ENCODE measurements at places on chromosomes 5 and 9.

- no peak for DNase-seq
Measured at GRCh38 chr5:104513121-104513602, 950.6 kb upstream of the NUDT12 start.

DNA sequence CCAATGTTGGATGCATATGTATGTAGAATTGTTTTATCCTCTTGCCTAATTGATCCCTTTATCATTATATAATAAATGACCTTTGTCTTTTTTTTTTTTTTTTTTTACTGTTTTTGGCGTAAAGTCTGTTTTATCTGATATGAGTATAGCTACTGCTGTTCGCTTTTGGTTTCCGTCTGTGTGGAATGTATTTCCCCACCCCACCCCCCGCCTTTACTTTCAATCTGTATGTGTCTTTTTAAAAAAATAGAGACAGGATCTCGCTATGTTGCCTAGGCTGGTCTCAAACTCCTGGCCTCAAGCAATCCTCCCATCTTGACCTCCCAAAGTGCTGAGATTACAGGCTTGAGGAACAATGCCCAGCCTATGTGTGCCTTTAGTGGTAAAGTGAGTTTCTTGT, 11.3 kb downstream of the AHRR start:
- no peak for DNase-seq

GRCh38 chr9:120158221-120158620, 421.7 kb downstream of the CDK5RAP2 start:
- no peak for DNase-seq

- no peak for DNase-seq
Measured at GRCh38 chr9:104868687-104869404, 59.1 kb downstream of the ABCA1 start.

DNA sequence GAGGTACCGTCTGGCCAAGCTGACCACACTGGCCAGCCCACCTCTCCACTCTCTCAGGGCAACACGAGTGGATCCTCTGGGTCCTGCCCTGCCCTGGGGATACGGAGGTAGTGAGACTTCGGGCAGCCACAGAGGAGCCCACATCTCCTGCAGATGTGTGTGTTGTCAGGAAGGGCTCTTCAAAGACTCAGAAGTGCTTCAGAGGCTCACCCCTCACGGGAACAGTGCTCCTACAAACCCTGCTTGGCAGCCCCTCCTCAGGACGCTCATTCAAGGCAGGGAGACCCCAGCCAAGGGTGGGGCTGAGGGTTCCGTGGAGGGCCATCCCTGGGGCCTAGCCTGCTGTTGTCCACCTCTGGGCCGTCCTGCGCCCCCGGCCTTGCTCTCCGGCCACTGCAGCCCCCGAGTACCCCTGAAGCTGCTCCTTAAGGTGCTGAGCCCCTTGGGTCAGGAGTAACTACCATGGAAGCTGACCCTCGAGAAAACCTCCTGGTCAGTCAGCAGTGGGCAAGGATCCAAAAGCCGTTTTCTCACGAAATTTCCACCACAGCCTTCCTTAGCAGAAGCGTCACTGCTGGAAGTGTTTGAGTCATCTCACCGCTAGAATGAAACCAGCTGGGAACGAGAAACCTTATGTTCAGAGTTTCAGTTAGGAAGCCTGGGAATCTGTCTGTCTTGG, 23.2 kb upstream of the LRRC14B start:
- DNase-seq: no peak

GRCh38 chr9:131854896-131855613, 115.2 kb upstream of the RAPGEF1 start:
- DNase-seq: no peak

- DNase-seq: no peak
Measured at GRCh38 chr9:110687497-110687896, 18.9 kb downstream of the MUSK start.

DNA sequence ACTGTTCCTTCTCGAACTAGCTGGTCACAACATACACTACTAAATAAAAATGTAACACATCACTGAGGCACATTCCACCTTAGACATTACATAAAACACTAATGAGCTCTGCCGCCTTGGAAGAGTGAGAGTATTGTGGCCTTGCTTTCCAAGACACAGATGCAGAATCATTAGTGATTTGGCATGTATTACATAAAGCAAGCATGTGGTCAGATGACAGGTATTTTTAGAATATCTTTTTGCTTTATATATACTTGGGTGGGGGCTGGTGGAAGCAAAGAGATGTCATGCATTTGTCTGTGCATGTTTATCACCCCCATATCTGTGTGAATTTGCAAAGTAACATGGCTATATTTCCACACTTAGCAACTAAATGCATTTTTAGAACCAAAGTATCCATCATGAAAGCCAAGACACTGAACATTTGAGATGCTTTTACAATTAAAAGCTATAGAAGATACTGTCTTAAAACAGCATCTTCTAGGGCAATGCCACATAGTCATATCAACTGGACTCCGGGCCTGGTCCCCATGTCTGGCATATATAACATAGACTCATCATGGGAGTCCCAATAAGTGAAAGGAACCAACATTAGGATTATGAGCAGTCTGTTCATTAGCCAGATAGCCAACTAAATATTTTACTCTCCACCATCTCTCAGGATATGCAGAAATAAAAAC, 213.5 kb downstream of the MEF2C start:
- no peak for DNase-seq

GRCh38 chr9:22041775-22042174, 32.7 kb upstream of the CDKN2B start:
- no peak for DNase-seq

DNA sequence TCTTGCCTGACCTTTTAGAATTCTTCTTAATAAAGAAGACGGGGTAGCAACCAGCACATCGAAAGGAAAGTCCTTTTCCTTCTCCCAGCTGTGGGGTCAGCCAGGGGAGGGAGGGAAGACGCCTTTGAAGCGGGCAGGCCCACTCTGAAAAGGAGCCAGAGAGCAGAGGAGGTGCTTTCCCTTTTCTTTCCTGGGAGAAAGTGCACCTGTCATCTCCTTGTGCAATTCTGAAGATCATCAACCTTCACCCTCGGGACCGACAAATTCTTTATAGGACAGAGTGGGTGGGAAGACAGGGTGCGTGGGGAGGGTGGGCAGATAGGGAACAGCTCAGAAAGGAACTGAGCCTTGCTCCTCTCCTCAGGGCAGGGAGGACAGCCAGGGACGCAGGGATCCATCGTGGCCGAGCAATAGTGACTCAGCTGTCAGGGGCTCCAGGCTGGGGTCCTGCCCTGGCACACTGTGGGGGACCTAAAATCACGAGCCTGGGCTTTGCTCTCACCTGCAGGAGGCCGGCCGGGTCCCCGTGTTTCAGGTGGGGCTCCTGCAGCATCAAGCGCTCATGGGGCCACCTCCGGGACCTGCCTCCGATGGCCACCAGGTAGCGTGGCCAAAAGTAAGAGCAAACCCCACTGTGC, 141.0 kb downstream of the OLFM1 start:
- no peak for DNase-seq

DNA sequence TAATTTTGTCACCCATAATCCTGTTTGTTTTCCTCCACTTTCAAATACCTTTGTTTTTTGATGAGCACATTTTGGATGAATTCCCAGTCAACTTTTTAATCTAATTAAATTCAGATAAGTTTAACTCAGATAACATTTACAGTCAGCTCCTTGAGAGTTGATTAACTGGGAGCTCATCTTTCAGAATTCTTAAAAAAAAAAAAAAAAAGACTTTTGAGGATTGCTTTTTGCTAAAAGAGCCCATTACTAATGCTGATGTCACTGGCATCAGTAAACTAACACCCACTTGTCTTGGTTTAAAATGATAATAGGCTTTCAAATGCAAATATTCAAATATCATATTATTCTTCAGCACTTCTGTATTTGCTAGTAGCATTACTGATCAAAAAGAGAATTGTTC, 47.1 kb upstream of the NFIB start:
- DNase-seq: no peak

DNA sequence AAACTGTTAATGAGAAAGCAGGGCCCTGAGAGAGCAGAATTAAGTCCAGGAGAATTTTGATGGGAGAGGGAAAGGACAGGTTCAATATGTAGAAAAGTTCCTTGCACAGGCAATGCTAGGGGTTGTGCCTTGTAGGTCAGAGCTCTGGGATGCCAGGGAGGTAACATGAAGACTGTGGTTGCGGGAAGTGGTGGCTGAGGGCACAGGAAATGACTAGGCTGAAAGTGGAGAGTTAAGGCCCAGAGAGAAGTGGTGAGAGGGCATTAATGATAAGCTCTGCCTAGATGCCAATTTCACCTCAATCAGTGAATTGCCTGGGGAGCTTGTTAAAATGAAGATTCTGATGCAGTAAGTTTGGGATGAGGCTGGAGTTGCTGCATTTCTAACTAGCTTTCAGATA, 31.5 kb upstream of the PPP3R2 start:
- DNase-seq: no peak

GRCh38 chr5:15643731-15644130, 143.8 kb downstream of the FBXL7 start:
- no peak for DNase-seq

- DNase-seq: no peak
Measured at GRCh38 chr5:28807195-28807729, 1768.9 kb upstream of the CDH9 start.

DNA sequence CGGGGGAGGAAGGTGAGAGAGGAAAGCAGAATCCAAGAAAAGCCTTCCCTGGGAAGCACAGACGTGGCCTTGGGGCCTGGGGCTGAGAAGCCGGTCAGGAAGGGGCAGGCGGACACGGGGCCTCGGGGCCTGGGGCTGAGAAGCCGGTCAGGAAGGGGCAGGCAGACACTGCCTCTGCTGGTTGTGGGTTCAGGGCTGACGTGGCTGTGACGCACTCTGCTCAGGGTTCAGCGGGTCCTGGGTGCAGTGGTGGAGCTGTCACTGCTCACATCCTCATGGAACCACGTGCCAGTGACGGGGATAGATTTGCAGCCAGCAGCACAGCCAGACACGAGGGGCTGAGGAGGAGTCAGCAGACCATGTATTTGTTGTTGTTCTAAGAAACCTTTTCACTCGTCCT, 12.8 kb downstream of the PAEP start:
- DNase-seq: no peak

DNA sequence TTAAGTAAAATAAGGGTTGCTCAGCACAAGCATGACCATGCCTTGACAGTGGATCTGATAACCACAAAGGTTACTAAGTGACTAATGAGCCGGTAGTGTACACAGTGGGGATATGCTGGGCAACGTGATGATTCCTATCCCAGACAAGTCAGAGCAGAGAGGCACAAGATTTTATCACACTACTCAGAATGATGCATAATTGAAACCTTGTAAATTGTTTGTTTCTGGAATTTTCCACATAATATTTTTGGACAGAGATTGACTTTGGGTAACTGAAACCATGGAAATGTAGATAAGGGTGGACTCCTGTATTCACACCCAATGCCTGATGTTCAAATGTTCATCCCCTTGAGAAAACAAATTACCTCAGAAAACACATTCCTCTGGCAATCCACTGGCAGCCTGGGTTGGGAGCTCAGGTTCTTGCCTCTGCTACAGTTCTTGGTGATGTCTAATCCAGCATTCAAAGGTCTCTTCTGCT, 16.2 kb upstream of the ERAP1 start:
- no peak for DNase-seq

DNA sequence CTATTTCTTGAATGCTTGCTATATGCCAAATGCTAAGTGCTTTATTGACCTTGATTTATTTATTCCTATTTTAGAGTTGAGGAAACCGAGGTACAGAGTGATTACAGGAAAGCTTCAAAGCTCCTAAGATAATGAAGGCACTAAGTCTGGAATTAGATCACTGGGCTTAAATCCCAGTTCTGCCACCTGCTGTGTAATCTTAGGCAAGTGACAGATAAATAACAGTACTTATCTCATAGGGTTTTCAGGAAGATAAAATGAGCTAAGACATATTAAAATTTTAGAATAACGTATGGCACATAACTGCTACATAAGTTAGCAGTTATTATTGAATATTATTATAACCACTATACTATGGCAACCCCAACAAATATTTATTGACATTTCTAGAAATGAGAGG, 843.8 kb downstream of the DTWD2 start:
- DNase-seq: no peak

DNA sequence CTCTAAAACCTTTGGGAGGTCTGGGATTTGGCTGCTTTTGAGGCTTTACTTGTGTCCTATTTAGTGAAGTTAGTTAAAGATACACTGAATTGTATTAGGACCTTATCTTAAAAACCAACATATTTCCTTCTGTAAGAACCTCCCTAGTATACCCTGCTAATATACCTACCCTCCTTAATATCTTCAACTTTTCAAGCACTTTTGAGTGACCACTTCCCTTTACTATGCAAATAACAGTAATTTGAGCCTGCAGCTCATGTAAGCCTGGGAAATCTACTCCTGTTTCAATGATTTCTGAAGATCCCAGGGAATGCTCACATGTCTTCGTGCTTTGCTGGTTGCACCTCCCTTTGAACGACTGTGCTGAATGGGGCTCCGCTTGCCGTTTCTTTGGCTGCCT, 358.5 kb downstream of the YTHDC2 start:
- DNase-seq: no peak

- no peak for DNase-seq
Measured at GRCh38 chr9:117266855-117267497, 147.9 kb downstream of the ASTN2 start.

DNA sequence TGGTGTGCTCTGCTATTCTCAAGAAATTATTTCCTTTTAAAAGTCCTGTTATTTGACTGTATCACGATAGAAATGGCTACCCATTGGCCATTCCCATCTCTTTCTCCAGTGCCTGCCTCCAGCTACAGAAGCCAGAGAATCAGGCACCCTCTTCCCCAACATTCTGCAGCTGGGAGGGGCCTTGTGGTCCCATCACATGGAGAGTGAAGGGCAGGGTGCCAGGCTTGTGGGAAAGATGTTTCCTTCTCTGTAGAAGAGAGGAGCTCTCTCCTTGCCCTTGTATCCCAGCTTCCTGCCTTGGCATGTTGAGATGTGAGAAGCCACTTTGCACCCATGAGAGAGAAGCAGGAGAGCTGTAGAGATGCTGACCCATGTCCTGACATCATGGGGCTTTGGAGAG, 465.0 kb downstream of the MTRR start:
- DNase-seq: no peak

- DNase-seq: peak; percentile 50
Measured at GRCh38 chr5:134524826-134525682, at the start of gene JADE2. Gene JADE2, plus strand, starts transcription at chr5:134525670. Its CDS starts 10,188 bp downstream, at chr5:134535858.

All from activated CD4-positive, alpha-beta T cell treated with anti-CD3 and anti-CD28 coated beads for 24 hours (primary cell).